ENCODE measurements at places on chromosomes 1 and 21.

DNA sequence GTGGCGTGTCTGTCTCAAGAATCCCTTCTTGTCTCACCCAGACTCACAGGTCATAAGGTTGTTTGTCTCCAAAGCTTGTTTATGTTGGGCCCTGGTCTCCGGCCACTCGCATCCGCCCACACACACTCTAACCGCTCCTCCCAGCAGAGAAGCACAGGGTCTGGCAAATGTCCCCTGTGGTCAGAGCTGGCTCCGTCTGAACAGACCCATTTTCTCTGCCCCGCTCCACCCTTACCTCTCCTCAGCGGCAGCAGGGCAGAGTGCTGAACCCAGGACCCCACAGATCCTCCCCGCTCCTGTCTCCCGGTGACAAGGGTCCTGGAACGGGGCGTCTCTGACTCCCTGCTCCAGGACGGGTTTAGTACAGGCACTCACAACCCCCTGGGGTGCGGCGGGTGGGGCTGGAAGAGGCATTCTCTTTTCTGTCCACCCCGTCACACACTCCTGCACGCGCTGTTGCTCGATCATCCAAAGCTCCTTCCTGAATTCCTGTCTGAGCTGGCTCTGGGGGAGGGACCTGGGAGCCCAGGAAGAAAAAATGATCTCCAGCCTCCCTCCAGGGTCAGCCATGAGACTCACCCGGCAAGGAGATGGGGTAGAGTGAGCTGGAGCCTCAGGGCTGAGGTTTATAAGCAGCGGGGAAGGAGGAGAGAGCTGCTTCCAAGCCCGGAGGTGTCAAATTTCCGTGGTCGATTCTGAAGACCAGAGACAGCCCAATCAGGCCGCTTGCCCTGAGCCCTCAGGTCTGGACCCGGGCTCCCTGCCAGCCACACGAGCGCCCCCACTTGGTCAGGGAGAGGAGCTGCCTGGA lies at the start of gene S100A13:
TSS of gene S100A13 (minus strand) at position 602 of the 811 bp plus-strand sequence. CDS start 1,033 bp downstream, outside the sequence.
- peak; percentile 94 for DNase-seq

- DNase-seq = no peak
Measured at GRCh38 chr1:200888349-200888838, 6.3 kb upstream of the INAVA start.

GRCh38 chr1:163094589-163094988 lies 25.4 kb downstream of the RGS4 start:
- DNase-seq = no peak

DNA sequence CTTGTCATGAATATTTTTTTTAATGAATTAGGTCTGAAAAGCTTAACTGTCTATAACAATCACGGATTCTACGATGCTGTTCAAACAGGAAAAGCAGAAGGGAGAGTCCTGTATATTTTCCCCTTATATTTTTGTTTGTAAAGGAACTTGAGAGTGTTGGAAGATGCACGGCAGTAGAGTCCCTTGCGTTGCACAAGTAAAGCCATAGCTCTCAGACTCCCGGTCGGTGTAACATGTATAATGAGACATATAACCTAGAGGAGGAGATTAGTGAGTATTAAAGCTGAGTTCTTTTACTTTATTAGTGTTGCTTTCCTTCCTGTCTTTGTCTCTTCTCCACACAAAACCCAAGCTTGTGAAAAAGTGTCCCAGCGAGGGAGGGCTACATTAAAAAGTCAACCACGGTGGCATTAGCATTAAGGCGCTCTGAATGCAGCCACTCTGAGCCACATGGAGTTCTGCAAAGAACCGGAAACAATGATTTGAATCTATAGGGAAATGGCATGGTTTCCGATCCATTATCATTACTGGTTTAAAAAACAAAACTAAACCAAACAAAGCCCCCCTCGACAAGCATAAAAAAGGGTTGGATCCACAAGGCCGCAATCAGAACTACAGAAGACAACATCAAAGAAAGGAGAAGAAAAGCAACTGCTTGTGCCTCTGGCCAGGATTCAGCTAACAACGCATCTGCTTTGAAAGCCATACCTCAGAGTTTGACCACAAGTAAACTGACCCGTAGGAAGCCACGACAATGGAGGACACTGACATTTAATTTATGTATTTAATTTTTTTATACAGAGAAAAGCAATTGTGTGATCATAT lies 356.8 kb downstream of the LMO4 start:
- no peak for DNase-seq

DNA sequence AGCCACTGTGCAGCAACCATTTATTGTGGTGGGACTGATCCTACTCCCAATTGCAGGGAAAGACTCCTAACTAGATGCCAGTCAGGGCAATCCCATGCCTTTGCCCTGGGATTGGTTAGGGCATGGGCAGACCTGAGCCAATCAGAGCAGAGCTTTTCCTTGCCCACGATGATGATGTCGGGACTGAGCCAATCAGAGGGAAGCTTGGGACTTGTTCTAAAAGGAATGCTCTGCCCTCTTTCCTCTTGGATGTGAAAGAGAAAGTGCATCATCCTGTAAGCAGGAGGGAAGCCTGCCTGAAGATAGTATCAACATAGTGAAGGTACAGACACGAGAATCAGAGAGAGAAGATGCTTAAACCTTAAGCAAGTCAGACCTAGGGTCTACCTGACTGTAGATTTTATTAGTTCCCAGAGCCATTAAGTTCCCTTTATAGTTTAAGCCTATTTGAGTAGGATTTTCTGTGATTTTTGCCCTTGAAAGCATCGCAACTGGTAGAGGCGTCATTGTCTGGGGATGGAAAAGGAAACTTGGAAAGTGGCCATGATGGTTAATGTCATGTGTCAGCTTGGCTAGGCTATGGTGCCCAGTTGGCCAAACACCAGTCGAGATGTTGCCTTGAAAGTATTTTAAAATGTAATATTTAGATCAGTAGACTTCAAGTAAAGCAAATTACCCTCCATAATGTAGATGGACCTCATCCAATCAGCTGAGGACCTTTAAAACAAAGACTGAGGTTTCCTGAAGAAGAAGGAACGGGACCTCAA lies 19.9 kb downstream of the IRF2BP2 start:
- DNase-seq = no peak

- no peak for DNase-seq
Measured at GRCh38 chr1:178870944-178871343, at the start of gene ANGPTL1. TSS of gene ANGPTL1 (minus strand) at chr1:178871077. CDS start at chr1:178865776, 5,301 bp downstream.

Measured in right cardiac atrium (tissue), 5 donors.